ENCODE measurements at places on chromosomes 2 and 18.

- DNase-seq = no peak
Measured at GRCh38 chr18:26342646-26343045, 116.4 kb downstream of the TAF4B start.

GRCh38 chr2:98830571-98831145 is 99.7 kb upstream of the MGAT4A start:
- DNase-seq = no peak

GRCh38 chr18:60875957-60876507 is 457.2 kb upstream of the CDH20 start:
- no peak for DNase-seq

DNA sequence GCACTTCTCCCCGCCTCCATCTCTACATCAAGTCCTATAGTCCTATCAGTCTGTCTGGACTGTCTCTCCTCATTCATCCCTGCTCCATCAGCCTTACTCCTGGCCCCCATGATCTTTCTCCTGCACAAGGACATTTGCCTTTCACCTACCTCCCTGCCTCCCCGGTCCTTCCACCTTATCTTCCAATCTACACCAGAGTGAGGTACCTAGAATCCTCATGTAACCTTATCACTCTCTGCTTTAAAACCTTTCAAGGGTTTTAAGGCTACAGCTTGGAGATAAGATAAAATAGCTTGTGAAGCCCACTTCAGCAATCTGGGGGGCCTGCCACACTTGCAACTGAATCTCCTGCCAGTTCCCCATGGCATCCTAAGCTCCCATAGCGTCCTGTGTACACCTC is 12.8 kb downstream of the CDC42EP3 start:
- no peak for DNase-seq

DNA sequence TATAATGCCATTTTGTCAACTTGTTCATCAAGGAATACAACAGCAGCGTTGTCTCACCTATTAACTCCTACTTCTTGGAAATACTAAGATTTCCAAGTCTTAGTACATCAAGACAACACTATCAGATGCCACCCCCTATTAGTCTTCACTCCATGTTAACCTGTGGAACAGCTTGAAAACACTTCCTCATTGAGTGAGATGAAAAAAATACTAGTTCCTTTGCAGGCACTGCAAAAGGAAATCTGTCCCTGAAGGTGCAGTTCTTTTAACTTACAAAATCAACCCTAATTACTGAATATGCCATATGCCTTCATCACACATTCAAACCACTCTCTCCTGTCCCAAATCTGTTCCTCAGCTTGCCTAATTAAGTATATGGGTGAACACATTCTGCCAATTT is 4.0 kb downstream of the CWC22 start:
- DNase-seq = no peak

GRCh38 chr18:79121746-79122474 is 52.7 kb downstream of the ATP9B start:
- DNase-seq = no peak

DNA sequence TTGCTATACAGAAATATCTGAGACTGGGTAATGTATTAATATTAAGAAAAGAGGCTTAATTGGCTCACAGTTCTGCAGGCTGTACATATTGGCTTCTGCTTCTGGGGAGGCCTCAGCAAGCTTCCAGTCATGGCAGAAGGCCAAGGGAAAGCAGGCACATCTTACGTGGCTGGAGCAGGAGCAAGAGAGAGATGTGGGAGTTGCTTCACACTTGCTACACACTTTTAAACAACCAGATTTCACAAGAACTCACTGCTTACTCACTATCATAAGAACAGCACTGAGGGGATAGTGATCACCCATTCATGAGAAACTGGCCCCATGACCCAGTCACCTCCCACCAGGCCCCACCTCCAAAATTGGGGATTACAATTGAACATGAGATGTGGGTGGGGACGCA is 50.6 kb downstream of the MAPRE2 start:
- no peak for DNase-seq

- DNase-seq = no peak
Measured at GRCh38 chr18:25327584-25327983, 24.4 kb downstream of the ZNF521 start.

- no peak for DNase-seq
Measured at GRCh38 chr2:42192652-42193566, 23.8 kb downstream of the EML4 start.

GRCh38 chr2:183614799-183615435 is 490.7 kb downstream of the NUP35 start:
- no peak for DNase-seq

- no peak for DNase-seq
Measured at GRCh38 chr2:204608237-204608939, 63.1 kb downstream of the PARD3B start.

GRCh38 chr18:27602092-27602491 is 417.0 kb upstream of the CHST9 start:
- DNase-seq = no peak
